ENCODE measurements at places on chromosomes 5 and 9.

DNA sequence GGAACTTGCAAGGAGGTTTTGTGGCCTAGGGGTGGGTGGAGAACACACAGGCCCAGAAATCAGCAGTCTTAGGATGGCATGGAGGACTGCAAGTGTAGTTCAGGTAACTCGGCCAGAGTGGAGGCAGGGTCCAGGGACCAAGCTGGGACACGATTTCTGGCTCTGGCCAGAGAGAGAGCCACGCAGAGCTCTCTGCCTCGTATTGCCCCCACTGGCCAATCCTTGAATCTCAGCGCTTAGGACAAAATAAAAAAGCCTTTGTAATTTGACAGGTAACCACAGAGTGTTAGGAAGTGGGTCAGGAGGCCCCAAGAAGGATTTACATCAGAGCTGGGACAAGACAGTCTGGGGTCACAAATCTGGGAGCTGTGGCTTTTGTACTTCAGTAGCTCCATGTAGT is 11.7 kb downstream of the MAP3K1 start:
- H3K4me3 ChIP-seq = no peak overlapping the region
- H3K27ac ChIP-seq = no peak overlapping the region
- DNase-seq = no peak
- H3K36me3 ChIP-seq = no peaks in the 10 kb centered on the region
- H3K27me3 ChIP-seq = no peaks in the 10 kb centered on the region

- no peak overlapping the region for H3K27ac ChIP-seq
- H3K27me3 ChIP-seq = no peaks in the 10 kb centered on the region
- H3K36me3 ChIP-seq = no peaks in the 10 kb centered on the region
These were observed 48.9 kb upstream of the RNF130 start for GRCh38 chr5:180120237-180121101.

DNA sequence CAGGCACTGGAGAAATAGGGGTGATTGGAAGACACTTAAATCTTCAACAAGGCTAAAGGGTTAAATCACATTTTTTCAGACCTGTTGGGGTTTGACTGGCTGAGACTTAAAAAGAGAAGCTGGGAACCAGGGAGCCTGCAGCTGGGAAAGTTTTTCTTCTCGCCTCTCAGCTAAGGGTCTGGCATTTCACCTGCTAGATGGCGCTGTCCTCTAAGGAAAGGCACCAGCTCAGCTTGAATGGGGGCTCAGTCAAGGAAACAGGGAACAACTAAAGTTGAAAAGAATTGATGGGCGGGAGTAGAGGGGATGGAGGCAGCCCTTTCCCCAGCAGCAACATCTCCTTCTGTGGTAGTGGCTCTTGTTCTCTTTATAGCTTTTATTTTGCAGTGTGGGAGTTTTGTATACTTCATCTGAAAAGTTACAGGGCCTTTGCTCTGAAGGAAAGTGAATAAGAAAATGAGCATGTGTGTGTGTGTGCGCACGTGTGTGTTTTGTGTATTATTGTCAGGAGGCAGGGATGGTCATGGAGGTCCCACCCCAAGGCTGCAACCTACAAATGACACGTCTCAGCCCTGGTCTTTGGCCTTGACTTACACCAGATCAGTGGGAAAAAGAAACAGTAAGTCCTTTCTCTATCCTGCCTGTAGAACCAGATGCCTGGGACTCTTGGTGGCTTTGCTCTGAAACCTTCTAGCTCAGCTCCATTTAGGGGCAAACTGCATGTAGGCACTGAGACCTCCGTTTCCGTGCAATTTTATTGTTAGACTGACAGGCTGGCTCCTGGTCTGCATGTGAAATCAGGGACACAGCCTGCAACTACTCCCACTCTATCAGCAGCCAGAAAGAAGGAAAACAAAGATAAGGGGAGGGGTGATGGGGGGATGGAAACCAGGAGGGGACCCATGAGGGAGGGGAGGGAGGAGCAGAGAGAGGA is 316.2 kb upstream of the CLINT1 start:
- H3K27me3 ChIP-seq = no peaks in the 10 kb centered on the region
- H3K27ac ChIP-seq = peak overlapping the region; percentile 29
- no peaks in the 10 kb centered on the region for H3K36me3 ChIP-seq
- H3K4me1 ChIP-seq = peaks cover 18% of the 10 kb centered on the region

DNA sequence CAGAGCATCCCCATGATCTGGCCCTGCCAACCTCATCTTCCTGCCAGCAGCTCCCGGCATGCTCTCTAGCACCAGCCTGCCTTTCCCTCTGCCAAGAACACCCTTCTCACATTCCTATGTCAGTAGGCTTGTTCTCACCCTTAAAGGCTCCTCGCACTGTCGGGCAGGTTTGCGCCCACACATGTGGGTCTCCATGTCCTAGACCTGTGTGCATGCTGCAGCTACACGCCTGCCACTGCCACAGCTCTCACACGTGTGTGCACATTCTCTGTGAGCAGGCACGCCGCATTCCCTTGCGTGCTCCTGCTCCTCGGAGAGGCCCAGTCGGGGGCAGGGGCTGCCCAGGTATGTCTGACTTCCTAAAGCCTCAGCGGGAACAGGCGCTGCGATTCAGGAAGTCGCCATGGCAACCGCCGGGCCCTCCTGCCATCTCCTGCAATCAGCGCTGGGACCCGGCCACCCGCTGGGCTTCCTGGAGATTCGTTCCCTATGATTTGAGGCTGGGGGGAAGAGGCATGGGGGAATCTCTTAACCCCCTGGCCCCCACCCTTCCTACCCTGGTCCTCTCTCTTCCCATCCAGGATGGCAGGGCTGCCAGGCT is 28.1 kb downstream of the NDUFA8 start:
- no peak for DNase-seq
- H3K27me3 ChIP-seq = peaks cover 75% of the 10 kb centered on the region
- peaks cover 22% of the 10 kb centered on the region for H3K4me1 ChIP-seq
- H3K27ac ChIP-seq = no peak overlapping the region
- H3K36me3 ChIP-seq = no peaks in the 10 kb centered on the region
- H3K4me3 ChIP-seq = peak overlapping the region; percentile 13

DNA sequence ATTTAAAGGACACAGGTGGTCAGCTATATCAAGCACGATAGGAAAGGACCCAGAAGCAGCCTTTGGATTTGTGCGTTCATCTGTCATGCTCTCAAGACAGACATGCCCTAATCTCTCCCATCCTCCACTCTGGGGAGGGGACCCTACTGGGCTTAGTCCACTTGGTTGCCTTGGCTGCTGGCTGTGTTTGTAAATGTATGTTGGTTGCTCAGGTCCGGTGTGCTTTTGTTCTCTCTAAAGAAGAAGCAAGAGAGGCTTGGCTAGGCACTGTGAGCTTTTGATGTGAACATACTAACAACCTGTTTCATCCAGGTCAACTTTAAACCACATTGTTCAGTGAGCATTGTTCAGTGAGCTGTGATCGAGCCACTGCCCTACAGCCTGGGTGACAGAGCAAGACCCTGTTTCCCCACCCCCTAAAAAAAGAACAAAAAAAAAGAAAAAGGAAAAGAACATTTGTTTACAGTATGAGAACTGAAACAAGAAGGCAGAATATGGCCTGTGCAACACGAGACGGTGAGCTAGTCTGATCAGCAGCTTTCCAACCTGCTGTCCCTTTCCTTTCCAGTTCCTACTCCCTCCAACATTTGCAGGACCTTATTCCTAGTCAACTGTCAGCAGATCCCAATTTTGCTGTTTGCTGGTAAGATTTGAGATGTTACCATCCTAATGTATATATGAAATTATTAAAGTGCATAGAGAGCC is 228.3 kb downstream of the ARHGAP26 start:
- no peak overlapping the region for H3K27ac ChIP-seq
- H3K4me1 ChIP-seq = peaks cover 7% of the 10 kb centered on the region
- no peak overlapping the region for H3K4me3 ChIP-seq

- H3K4me3 ChIP-seq = no peak overlapping the region
- H3K27ac ChIP-seq = peak overlapping the region; percentile 30
- no peaks in the 10 kb centered on the region for H3K4me1 ChIP-seq
- H3K36me3 ChIP-seq = peaks cover 50% of the 10 kb centered on the region
- no peaks in the 10 kb centered on the region for H3K27me3 ChIP-seq
- DNase-seq = no peak
These were observed 33.9 kb downstream of the PSMB7 start for GRCh38 chr9:124381170-124381945.

DNA sequence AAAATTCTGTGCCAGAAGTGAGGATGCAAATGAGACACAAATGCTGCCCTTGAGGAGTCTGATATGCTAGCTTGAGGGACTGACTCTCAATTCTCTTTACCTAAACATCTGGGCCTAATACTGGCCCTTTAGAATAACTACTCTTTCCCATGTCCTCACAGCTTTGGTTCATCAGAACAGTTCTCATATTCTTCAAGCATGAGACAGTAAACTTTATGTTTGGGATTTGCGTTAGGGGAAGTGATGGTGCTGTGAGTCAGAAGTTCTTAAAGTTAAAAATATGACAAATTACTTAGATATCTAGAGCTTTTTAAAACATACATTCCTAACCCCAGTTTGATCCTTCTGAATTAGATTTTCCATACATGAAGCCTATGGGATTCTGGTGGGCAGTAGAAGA is 665.0 kb upstream of the RGMB start:
- no peak overlapping the region for H3K27ac ChIP-seq
- no peaks in the 10 kb centered on the region for H3K36me3 ChIP-seq
- no peaks in the 10 kb centered on the region for H3K27me3 ChIP-seq
- H3K4me1 ChIP-seq = peaks cover 1% of the 10 kb centered on the region
- no peak for DNase-seq

GRCh38 chr5:132539716-132540115 is 3.6 kb downstream of the IL5 start:
- H3K4me3 ChIP-seq = no peak overlapping the region
- no peaks in the 10 kb centered on the region for H3K4me1 ChIP-seq
- no peaks in the 10 kb centered on the region for H3K27me3 ChIP-seq
- H3K27ac ChIP-seq = no peak overlapping the region

- no peak overlapping the region for H3K27ac ChIP-seq
- H3K27me3 ChIP-seq = no peaks in the 10 kb centered on the region
- peaks cover 4% of the 10 kb centered on the region for H3K36me3 ChIP-seq
- no peak for DNase-seq
These were observed 45.6 kb downstream of the AOPEP start for GRCh38 chr9:94772144-94772543.

GRCh38 chr9:110700953-110701352 is 32.4 kb downstream of the MUSK start:
- H3K4me1 ChIP-seq = no peaks in the 10 kb centered on the region
- H3K27me3 ChIP-seq = no peaks in the 10 kb centered on the region
- no peak overlapping the region for H3K4me3 ChIP-seq
- no peaks in the 10 kb centered on the region for H3K36me3 ChIP-seq
- no peak overlapping the region for H3K27ac ChIP-seq
- DNase-seq = no peak
